Activated T-helper 1 cell treated with anti-CD3 and anti-CD28 coated beads, Interleukin-2, amount 50 U/mL, for 16 hours (primary cell): ENCODE measurements at places on chromosomes 7 and 10.

DNA sequence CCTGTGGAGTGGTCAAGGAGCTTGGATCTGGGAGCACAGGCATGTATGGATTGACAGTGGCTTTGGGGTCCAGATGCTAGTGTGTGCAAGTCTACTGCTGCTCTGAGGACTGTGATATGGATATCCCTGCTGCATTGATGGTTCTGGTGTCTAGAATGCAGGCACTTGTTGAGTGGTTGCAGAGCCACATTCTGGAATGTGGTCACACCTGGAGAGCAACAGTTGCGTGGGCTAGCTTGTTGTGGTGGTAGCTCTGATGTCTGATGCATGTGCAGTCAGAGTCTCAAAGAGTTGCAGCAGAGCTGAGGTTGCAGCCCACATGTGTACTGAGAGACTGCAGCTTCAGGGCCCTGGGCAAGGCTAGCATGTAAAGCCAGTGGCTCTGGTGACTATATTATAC lies 43.2 kb downstream of the CCDC7 start:
- no peak for DNase-seq

DNA sequence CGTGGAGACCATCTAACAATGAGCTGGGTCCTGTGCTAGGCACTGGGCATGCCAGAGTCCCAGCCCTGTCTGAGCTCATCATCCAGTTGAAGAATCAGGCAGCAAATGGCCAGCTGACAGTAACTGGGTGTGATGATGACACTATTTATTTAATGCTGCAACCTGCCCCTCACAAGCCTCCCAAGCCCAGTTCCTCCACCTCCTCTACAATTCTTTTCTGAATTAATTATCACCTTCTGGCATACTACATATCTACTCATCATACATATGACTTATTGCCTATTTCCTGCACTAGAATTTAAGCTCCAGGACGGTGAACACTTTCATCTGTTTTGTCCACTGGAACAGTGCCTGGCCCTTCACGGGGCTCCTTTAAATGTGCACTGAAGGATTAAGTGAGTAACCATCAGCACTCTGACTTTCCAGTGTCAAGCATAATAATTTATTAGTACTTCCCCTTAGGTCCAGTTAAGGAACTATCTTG lies 96.7 kb upstream of the LAMB4 start:
- no peak for DNase-seq

- DNase-seq: no peak
Measured at GRCh38 chr10:68276224-68276623, 44.3 kb upstream of the ATOH7 start.

- no peak for DNase-seq
Measured at GRCh38 chr7:134908289-134908688, 78.0 kb upstream of the AGBL3 start.

DNA sequence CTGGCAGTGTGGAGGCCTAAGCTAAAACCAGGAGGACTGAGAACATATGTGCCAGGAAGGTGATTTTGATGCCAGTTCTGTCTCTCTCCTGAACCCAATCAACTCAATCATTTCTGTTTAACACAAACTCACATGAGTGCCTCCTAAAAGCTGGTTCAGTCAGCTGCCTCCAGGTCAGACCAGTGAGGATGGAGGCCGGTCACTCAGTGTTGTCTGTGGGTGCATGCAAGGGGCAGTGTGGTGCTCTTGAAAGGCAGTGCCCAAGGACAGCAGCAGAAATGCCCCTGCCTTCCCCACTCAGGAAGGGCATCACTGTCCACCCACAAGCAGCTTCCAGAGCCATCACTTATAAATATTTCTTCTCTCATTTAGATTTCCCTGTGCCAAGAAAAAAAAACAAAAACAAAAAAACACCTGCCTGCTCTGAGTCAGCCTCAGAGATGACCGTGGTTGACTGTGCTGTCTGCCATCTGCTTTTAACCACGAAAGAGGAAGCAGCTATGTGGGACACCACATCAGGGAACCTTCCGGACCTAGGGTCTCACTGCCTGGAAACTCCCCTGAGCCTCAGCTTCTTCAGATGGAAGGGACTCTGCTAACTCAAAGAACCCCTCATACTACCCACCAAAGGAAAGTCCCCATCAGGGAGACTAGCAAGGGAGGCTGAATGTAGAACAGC lies 39.1 kb downstream of the VOPP1 start:
- DNase-seq: peak; percentile 30

DNA sequence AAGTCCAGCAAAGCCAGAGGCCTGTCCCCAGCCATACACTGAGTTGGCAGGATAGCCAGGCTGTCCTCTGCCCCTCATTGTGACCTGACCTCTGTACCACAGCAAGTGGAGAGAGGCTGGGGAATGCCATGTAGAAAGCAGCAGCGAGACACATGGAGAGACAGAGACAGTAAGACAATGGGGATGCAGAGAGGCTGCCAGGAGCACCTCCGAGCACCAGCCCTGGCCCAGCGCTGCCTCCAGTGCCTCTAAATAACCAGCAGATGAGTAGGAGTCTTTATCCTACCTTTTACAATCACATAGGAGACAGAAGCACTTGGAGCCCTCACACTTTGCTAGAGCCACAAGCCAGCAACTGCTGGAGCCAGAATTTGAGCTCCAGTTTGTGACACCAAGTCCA lies 8.1 kb downstream of the GDF2 start:
- DNase-seq: no peak

- no peak for DNase-seq
Measured at GRCh38 chr10:99329304-99329553, at the start of gene CNNM1. TSS of gene CNNM1 (plus strand) at chr10:99329356. CDS start at chr10:99329388, 32 bp downstream.

DNA sequence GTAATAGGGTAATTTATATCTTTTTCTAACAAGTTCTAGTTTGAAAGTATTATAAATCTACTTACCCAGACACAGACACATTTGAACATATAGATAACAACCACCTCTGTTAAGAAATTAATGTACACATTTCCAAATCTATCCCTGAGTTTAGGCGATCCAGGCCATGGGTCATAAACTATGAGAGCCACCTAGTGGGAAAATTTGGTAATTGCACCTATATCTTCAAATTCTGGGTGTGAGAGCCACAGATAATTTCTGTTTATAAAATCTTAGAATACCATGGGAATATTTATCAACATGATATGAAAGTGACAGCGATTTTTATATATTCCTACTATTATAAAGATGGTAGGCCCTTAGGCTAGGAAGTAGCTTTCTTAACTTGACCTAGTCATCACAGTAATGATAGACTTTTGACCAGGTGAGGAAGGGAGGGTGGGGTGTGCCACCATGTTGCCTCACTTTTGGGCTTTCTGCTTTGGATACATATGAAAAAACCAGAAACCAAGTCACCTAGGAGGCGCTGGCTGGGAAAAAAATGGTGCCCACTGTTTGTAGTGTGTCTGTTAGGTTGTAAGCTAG lies 8.0 kb upstream of the EPHA1 start:
- no peak for DNase-seq
